ENCODE measurements at places on chromosomes 13 and 19.

- no peak for DNase-seq
These were observed 81.2 kb downstream of the PAN3 start for GRCh38 chr13:28219408-28220099.

- DNase-seq: no peak
These were observed 383.6 kb downstream of the SLITRK1 start for GRCh38 chr13:83498481-83499190.

DNA sequence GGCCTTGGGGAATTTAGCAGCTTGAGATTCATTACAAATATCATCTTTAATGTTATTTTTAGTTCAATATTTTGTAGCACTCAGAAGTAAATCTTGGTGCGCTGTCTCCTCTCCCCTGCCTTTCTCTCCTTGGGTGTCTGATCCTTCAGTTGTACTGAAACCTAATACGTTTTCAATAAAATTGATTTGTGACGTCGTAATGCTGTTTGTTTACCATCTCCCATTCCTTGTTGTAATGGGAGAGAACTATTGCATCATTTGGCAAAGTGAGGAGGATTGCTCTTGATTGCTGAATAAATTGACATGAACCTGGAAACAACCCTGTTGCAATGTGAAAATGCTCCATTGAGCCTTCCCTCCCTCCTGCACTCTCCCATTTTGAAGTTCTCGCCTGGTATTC is 43.2 kb upstream of the TSHZ3 start:
- DNase-seq: no peak

- DNase-seq: no peak
These were observed 18.3 kb downstream of the MAST1 start for GRCh38 chr19:12856653-12857052.

DNA sequence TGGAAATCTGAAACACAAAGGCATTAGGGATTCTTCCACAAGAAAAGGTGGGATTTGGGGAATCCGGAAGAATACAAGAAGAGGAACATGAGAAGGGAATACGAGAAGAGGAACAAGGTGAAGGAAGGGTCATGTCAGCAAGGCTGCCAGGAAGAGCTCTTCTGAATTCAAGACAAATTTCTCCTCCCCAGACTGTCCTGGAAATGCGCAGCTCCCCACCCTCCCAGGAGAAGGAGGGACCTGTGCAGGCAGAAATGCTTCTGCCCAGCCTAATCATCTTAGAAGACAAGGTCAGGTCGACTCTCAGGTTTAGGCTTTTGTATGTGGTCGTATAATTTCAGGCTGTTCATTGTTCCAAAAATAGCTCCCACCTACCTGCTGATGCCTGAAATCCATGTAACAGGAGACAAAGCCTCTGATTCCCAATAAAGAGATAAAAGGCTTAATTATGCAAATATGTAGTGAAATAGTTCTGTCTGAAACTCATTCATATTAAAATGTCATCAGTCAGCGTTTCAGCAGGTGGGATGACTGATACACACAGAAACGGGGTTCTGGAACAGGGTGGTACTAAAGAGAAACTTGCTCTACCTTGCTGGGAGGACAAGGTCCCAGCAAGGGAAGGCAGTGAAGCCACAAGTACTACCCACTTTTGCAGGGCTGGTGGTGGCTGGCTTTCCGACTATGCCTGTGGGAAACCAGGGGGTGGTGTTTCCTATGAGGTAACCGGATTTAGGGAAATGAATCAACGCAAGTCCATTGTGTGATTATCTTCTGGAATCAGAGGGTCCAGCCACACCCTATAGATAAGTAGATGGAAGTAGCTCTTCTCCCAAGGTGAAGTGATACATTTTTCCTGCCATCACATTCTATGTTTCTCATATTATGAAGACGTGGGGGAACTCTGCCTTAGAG is 76.1 kb downstream of the KL start:
- no peak for DNase-seq

DNA sequence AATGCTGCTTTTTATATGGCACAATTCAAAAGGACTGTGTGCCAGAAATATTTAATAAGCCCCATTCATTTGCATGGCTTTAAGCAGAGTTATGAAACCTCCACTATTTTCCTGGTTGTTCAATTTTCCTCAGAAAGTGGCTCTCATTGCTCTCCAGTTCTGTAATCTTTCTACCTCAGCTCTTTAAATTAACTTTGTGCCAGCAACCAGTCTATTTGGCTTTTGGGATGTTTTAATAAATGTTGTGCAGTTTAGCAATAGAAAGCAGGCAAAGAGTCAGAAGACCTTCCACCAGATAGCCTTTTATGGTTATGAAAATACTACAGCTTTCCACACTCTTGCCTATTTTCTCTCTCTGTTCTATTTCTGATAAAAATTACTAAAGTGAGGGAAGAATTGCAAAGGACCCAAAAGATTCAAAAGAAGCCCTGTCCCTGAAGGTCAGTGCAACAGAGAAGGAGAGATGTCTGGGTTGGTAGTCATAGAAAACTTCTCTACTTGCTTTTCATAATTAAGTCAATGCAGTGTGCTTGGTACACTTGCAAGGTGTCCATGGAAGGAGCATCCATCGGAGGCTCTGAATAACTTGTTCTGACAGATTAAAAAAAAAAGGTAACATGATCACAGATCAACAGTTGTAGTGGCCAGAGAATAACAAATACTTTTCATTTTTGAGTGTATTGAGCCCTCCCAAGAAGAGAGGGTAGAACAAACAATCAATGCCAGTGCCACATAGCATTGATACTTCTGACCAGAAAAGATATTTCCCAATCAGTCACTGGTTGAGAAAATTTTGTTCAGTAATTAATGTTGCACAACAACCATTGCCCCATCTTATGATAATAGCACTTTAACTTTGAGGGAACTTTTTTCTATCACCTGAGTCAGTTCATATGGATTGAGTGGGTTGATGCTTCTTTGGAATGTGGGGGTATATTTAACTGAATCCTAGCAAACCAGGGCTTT is 48.4 kb upstream of the SPRY2 start:
- no peak for DNase-seq

DNA sequence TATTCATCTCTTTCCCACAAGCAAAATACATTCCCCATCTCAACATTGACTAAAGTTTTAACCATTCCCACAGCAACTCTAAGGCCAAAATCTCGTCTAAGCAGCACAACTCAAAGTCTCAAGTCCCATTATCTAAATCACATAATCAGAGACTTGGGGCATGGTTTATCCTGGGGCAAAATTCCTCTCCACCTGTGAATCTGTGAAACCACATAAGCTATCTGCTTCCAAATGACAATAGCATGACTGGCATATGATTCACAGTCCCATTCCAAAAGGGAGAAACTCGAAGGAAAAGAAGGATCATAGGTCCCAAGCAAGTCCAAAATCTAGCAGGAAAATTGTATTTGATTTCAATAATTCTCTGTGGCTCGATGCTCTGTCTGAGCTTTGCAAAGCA is 73.0 kb downstream of the ANKRD10 start:
- DNase-seq: no peak

DNA sequence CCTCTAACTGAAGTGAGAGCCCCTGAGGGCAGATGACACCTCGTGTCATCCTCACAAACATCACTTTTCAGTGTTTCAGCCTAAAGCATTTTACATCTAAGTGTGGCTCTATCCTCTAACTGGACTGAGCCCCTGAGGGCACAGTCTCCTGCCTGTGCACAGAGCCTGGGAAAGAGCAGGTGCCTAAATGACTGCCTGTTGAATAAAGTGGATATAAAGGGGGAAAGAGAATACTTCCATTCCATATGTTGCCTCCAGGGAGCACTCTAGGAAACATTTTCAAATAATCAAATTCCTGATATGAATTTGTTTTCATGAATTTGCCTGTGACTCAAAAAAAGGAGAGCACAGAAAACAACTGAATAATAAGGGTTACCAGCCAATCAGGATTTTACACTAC is 32.2 kb downstream of the CNMD start:
- no peak for DNase-seq

GRCh38 chr19:55504981-55505380 is 16.7 kb downstream of the SSC5D start:
- DNase-seq: no peak

GRCh38 chr13:27415116-27415515 is 9.3 kb upstream of the GTF3A start:
- no peak for DNase-seq

GRCh38 chr19:19775891-19776205 is 42.9 kb upstream of the ZNF14 start:
- DNase-seq: no peak

DNA sequence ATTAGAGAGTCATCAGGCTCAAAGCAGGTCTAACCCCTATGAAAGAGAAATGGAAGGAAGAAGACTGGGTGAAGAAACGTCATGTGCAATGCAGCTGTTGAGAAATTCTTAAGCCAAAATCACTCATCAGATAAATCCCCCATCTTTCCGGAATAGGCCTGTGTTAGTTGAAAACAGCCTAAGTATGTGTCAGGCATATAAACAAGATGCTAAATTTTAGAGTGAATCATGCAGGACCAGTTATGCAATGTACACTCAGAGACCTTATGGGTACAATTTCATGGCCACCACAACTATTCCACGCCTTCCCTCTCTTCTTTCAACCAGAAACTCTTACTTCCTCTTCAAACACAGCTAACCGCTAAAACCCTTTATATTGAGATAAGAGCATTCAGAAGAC is 717.7 kb upstream of the ATXN8OS start:
- no peak for DNase-seq

- peak; percentile 12 for DNase-seq
These were observed 14.5 kb upstream of the MPHOSPH8 start for GRCh38 chr13:19618977-19619376.

All from stimulated activated CD4-positive, alpha-beta T cell treated with anti-CD3 and anti-CD28 coated beads, Interleukin-2, amount 100 ng/mL, for 48 hours (primary cell).